Esophagus muscularis mucosa (tissue), 4 donors: ENCODE measurements at places on chromosomes 5 and 9. TPM values are rescaled to one million over a fixed set of nuclear protein-coding genes. Genes with fewer than 3 reads are reported as not detected.

Gene SKIC3
- 46.6 TPM for total RNA-seq

GRCh38 chr9:19018201-19018600 lies 14.8 kb downstream of the SAXO1 start:
- DNase-seq: no peak

GRCh38 chr5:11007269-11007870 lies 246.3 kb upstream of the DAP start:
- DNase-seq: peak; percentile 57

- no peak for DNase-seq
Measured at GRCh38 chr9:111068771-111069170, 30.5 kb upstream of the LPAR1 start.

Gene WDR38
- not detected for total RNA-seq

DNA sequence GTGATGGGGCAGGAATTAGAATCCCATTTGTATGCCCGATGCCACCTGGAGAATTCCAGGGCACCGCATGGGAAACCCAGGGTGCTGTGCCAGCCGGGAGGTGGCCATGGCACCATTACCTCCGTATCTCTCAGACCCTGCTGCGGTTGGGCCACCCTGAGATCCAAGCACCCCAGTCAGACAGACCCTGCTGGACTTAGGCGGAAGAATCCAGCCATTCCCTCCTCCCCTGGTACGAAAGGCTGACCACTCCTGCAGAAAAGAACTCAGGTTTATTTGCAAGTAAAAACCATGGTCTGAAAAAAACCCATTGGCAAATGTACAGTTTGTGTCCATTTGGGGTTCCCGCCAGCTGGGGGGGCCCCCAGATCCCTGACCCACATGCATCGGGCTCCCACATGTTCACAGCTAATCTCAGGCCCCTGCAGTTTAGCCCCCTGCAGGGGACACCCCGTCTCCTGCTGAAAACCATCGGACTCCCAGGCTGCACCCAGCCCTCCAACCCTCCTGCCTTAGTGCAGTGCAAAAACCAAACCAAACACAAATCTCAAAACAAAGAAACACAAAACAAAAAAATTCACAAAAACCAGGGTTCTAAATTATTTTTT lies 23.6 kb upstream of the SARDH start:
- no peak for DNase-seq

- no peak for DNase-seq
Measured at GRCh38 chr9:22693156-22693555, 246.5 kb downstream of the DMRTA1 start.

- no peak for DNase-seq
Measured at GRCh38 chr5:32842813-32843530, 131.9 kb downstream of the NPR3 start.

DNA sequence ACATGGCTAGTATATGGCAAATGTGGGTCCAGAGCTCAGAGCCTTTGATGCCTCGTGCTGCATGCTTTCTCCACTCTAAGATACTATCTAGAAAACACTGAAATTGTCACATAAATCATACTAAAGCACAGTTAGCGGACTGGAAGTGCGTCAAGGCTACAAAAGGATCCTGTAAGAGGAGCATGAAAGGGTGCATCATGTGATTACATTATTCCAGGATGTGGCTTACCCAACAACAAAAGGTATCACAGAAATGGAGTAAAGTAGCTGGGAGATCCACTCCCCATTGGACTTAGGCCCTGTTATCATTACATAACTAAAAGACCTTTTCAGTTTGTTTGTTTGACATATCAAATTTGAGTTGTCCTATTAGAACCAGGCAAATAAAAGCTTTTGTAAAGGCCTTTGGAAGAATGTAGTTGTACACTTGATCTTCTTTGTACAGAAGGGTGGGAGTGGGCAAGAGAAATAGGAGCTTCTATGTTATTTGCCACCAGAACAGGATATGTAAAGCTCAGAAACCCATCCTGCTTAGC lies 6.9 kb downstream of the SLC31A1 start:
- DNase-seq: no peak

DNA sequence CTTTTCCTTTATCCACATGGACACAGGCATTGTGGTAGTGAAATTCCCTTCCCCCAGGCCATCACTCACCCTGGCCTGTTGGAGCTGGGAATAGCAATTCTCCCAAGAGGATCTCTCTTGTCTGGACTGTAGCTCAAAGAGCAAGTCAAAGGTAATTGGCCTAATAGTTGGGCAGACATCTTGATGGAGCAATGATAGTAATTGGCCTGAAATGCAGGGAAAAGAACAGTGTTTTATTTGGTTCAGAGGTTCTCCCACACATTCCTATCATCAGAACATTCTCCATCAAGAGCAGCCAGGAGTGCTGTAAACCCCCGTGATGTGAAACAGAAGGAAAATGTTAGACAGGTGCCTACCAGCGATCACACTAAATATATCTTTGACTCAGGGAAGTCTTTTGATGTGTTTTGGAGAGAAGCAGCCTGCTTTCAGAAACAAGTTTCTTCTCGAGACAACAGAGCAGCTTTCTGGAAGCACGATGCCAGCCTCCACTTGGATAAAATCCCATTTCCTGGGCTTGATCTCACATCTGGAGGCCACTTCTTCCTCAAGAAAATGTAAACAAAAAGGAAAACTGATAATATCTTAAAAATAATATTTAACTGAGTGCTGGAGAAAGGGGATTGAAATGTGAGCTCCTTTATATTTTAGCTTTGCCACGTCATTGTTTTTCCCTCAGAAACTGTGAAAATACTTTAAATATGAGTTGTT lies 198.1 kb upstream of the WWC1 start:
- no peak for DNase-seq

Gene POU5F2
- total RNA-seq: 1.1 TPM

DNA sequence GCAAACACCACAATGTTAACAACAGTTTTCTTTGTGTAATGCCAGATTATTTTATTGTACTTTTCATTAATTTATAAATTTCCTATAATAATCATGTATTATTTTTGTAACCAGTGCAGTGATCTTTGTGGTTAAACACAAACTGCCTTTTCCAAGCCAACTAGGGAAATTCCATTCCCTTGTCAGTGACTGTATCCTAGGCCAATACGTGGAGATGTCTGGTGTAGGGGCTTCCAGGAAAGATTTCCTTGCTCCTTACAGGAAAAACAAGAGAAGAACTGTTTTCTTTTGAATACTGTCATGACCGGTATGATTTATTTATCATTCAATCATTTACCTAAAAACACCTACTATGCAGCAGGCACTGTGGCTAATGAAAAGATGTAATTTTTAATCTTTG lies 31.4 kb downstream of the FANCC start:
- no peak for DNase-seq

DNA sequence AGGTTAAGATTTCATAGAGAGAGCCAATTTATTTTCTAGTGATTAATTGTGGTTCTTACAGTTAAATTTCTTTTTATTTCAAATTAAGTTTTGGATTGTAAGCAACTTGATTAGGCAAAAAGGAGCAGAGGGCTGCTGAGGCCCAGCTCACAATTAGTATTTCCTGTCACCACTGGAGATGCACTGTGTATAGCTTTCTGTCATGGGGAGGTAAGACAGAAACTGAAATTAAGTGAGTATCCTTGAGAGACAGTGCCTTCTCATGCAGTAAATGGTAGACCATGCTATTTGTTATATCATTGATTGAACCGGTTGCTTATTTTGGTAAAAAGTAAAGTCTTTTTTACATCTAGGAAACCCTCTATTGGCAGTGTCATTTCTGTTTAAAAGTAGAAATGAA lies 190.7 kb downstream of the CCDC171 start:
- no peak for DNase-seq

- DNase-seq: peak; percentile 98
Measured at GRCh38 chr9:107637421-107638420, 148.2 kb upstream of the KLF4 start.

GRCh38 chr5:41246376-41246775 lies 33.0 kb upstream of the C6 start:
- no peak for DNase-seq

GRCh38 chr9:78775696-78776295 lies 478.9 kb downstream of the PSAT1 start:
- DNase-seq: no peak

Gene SPRY4
- 15.4 TPM for total RNA-seq

GRCh38 chr5:77180167-77181081 lies 30.1 kb upstream of the PDE8B start:
- peak; percentile 88 for DNase-seq

Gene ANKRD34B
- not detected for total RNA-seq

GRCh38 chr5:172523146-172523745 lies 68.9 kb upstream of the SH3PXD2B start:
- peak; percentile 82 for DNase-seq

Gene PTGS1
- total RNA-seq: 91.4 TPM

Gene SPINK4
- total RNA-seq: not detected

GRCh38 chr5:2300861-2301574 lies 418.3 kb upstream of the IRX4 start:
- DNase-seq: no peak

DNA sequence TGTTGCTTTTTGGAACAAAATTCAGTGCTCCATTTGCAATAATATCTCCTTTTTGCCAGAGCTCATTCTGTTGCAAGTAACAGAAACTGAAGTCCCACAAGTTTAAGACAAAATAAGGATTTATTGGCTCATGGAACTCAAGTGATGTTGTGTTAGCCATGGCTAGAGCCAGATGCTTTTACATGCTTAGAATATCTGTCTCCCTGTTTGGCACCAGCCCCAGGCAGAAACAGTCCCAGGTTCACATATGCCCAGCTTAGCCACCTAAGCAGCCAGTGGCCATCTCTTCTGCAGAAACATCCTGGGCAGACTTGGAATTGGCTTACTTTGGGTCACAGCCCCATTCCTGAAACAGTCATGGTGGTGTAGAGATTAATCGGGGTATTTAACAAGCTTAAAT lies 540.9 kb upstream of the SGCD start:
- no peak for DNase-seq

DNA sequence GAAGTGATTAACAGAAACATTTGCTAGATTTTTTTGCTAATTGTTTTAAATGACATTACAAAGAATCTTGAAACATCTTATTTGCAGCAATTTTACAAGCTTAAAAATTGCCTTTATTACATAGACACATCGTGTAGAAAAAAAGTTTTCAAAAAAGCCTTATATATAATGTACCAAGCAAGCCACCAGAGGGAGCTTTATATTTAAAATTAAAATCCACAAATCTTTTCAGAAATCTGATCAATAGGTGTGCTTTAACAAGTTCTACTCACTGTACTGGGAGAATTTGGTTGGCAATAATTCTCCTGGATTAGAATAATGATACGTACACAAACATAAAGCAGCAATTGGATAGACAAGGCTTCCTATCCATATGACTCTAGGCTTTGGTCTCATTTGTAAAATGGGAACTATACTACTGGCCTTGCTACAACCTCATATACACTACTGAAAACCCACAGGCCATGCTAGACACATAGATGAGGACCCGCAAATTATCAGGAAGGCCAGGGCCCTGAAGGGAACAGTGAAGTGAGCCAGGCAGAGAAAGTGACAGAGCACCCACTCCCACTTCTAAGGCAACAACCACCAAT lies 4.8 kb downstream of the PSMB7 start:
- no peak for DNase-seq

GRCh38 chr5:38382898-38383297 lies 124.5 kb downstream of the EGFLAM start:
- no peak for DNase-seq

- no peak for DNase-seq
Measured at GRCh38 chr9:74653410-74654080, 156.4 kb downstream of the RORB start.

DNA sequence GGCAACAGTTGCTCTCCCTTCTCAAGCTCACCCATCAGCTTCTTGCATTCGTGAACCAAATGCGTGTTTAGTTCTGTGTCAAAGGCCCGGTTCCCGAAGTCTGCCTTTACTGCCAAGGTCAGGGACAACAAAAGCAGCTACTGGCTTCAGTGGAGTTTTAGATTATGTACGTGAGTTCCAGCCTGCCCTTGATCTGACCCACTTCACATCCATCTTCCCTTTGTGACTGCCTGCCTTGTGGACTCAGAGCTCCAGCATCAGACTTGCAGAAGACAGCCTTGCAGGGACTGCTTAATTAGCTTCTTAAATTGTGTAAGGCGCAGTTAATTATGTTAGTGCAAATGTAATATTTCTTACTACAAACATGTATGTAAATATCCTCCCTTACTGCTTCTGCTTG lies 774.7 kb upstream of the EDIL3 start:
- no peak for DNase-seq

Gene ADAMTSL1
- 172 TPM for total RNA-seq

DNA sequence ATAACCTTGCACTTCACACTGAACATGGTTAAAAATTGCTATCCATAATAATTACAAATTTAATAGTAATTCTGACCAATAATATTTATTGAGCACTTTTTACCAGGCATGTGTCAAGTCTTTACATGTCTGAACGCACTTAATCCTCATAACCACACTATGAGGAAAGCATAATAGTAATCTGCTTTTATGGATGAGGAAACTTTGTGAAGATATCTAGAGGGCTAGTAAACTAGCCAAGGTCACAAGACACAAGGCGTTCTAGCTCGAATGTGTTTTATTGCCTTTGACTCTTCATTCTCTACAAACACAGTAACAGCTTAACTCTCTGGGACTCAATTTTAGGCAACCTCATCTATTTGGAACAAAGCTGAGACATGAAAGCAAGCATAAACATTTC lies 205.1 kb downstream of the ARHGEF28 start:
- DNase-seq: no peak

GRCh38 chr9:36161187-36161586 lies 8.0 kb upstream of the CCIN start:
- no peak for DNase-seq

GRCh38 chr5:60148366-60148765 lies 254.8 kb upstream of the PDE4D start:
- DNase-seq: no peak

DNA sequence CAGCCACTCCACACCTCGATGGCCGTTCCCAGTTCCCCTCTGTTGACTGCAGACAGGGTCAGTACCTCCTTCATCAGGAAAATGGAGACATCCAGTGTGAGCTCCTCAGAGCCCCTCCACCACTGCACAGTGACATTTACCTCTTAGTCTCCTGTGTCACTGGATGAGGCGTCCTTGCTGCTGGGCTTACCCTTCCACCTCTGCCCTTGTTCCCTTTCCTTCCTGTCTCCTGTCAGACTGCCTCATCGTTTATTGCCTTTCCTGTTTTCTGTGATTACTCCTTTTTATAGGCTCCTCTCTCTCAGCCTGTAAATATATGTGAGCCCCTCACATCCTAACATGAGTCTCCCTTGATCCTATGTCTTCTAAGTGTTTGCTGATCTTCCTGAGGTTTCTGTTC lies 23.2 kb upstream of the SPTAN1 start:
- no peak for DNase-seq

DNA sequence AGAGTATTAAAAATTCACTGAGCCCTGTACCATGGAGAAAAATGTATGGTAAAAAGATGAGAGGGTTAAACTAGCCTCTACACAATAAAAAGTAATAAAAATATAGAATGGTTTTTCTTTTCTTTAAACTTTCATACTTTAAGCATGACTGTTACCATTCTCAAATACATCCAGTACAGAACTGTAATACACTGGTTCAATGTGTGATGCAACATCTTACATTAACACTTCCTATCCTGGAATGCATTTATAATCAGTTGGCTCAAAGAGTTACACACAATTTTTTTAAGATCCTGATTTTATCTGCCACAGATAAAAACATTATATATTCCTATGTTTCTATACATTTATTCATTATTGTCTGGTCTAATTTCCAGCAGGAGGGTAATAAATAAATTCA lies 4.7 kb downstream of the GNAQ start:
- no peak for DNase-seq

Gene HEMGN
- total RNA-seq: 1.2 TPM

GRCh38 chr9:11833056-11833455 lies 860.1 kb upstream of the TYRP1 start:
- DNase-seq: no peak
